ENCODE measurements at places on chromosomes 1 and 21.
A peak's percentile ranks its signal among the peaks of the same experiment; 100 is the strongest.

- no peak for DNase-seq
These were observed 82.0 kb upstream of the CASZ1 start for GRCh38 chr1:10878469-10878868.

DNA sequence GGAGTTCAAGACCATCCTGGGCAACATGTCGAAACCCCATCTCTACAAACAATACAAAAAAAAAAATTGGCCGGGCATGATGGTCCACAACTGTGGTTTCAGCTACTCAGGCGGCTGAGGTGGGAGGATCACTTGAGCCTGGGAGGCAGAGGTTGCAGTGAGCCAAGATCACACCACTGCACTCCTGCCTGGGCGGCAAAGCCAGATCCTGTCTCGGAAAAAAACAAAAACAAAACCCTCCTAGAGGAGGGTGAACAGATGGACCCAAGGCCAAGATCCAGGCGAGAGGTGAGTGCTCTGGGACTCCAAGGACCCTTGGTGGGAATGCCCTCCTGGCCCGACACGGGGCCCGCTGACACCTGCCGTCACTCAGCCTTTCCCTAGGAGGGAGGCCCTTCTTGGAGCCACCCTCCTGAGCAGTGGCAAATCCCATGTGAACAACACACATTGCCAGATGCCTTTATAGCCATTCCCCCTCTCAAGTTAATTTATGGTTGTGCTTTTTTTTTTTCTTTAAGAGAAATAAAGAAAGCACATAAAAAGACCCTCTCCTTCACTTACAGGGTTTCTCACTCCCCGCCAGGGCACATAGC lies 380 bp downstream of the TFF2 start:
- no peak for DNase-seq

DNA sequence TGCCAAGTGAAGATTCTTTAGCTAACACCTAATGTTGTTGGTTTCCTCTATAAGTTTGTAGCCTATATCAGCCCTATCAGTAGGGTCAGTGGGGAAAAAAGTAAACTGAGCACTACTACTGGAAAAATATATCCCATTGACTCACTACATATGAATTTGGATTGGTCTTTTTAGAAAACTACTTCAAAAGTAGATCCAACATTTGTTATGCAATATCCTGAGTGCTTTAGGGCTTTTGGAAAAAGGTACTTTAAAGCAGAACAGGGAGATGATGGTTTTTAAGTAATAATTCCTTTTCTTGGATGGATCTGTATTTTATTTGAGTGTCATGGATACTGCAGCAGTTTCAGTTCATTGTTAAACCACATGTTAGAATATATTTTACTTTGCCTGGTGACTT lies 7.1 kb downstream of the C1orf21 start:
- no peak for DNase-seq

GRCh38 chr1:234771642-234772344 lies 161.8 kb upstream of the IRF2BP2 start:
- peak; percentile 50 for DNase-seq

DNA sequence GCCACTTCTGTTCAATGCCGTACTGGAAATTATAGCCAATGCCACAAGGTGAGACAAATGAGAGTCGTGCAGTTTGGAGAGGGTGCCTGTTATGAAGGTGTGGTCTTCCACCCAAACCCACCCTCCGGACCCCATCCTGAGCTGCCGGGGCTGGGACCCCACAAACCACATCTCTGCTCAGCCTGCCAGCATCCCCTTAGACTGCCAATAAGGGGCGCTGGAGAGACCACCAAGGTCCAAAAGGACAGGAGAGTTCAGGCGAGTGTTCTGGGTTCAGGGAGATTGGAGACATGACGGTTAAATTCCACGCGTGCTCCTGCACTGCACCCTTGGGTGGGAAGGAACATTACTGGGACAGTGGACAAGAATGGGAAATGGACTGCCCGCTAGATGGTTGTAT lies 48.7 kb upstream of the COL18A1 start:
- no peak for DNase-seq

GRCh38 chr1:100719490-100719889 lies at the start of gene VCAM1:
VCAM1 (plus strand) TSS chr1:100719742; CDS start chr1:100719861, 119 bp downstream.
- DNase-seq: peak; percentile 73

DNA sequence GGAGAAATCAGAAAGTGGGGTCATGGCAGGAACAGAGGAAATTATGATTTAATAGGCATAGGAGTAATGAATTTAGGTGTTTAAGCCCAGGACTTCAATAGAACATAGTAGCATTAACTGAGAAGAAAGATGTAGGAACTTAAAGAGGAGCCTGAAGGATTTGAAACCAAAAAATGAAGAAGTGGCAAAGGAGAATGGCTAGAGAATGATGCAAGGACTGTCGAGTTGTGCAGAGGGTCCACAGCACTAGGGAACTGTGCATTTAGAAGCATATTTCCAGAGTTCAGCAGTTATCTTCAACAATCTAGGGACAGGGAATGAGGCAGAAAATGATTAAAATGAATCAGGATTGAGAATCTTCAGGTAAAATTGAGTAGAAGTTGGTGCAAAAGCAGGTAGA lies 328.1 kb upstream of the LYPLAL1 start:
- DNase-seq: no peak

DNA sequence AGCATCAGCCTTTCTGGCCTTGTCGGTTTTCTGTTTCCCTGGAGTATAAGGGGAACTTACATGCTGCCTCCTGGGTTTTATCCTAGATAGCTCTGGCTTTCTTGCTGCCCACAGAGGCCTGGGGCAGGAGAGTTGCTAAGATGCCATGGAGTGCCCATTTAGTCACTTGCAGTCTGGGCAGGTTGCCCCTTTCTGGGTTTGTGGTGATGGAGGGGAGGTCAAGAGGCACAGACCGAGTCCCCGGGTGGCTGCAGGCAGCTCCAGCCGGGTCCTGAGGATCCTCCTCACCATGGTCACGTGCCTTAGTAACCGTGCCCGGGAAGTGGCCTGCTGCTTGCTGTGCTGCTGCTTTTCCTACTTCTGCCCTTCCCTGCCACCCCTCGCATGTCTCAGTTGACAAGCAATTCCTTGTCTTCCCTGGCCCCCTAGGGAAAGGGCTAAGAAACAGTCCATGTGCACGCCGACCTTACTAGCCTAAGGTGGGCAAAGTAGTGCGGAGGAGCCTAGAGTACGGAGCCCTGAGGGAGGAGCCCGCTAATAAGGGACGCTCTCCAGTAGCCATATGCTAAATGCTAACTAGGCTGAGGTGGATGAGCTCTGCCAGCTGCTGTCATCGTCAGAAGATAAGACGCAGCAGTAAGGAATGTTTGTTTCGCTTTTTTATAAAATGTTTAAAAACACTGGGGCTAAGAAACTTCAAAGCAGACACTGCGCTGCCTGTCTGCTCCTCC lies 34.8 kb downstream of the CLCA1 start:
- DNase-seq: no peak

DNA sequence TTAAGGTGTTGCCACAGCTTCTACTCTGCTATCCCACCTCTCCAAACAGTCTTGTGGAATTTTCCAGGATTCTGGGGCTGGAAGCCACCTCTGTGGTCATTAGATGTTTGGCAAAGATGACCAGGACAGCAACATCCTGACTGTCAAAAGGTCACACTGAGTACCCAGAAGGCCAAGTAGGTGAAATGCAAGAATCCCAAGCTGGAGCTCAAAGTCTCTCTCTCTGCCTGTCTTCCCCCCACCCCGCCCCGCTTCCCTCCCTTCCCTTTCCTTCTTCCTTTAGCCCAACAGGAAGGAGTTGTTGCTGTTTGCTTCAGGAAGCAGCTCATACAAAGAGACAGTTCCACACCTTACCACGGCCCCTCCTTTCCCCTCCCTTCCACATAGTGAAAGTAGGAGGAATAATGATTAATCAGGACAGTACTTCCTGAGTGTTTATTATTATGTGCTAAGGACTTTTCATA lies 75.6 kb upstream of the SLC2A1 start:
- DNase-seq: no peak

DNA sequence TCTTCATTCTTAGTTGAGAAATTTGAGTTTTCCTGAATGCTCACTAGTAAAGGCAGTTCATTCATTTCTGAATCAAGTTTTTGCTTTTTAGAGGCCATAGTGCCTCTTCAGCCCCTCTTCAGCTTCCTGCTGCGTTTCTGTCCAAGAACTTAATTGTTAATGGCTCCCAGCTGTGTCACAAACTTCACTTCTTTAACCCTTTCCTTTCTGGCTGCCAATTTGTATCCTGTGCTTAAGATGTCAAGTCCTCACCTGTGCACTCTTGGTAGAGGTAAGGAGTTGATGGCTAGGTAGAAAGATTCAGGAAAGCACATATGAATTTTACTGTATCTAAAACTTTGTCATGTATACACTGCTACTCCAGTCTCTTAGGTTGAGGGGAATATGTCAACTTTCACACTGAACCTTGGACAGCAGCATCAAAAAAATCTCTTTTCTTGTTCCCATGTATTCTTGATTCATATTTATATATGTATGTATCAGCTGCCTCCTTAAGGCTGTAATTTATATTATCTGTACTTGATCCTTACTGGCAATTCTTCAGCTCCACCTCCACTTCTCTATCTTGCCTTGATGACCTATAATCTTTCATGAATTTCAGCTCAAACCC lies 612.8 kb downstream of the LMO4 start:
- DNase-seq: no peak

Measured in stomach (tissue), 19 donors.